Cerebellum (tissue), 4 donors: ENCODE measurements at places on chromosomes 11 and 22. TPM values are rescaled to one million over a fixed set of nuclear protein-coding genes. Genes with fewer than 3 reads are reported as not detected.

DNA sequence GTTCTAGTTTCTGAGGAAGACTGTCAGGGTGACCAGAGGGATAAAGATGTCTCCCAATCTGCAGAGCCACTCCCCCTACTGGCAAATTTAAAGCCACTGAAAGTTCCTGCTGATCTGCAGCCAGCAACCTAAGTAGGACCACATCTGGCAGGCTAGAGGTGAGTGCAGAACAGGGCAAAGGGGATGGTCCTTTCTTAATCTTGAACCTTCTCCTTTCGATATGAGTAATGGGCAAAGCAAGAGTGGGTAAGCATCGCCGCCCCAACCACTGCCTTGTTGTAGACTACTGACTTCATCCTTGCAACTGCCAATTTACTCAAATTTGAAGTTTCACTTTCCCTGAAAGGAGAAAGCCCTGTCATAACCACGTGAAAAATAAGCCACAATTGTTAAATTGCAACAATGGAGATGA, 30.7 kb downstream of the SCUBE2 start:
- DNase-seq: no peak

INSC gene
- total RNA-seq: 0.36 TPM

MRGPRX4 gene
- total RNA-seq: not detected

HBG1 gene
- 510 TPM for total RNA-seq

TMEM191C gene
- total RNA-seq: 5.6 TPM

DNA sequence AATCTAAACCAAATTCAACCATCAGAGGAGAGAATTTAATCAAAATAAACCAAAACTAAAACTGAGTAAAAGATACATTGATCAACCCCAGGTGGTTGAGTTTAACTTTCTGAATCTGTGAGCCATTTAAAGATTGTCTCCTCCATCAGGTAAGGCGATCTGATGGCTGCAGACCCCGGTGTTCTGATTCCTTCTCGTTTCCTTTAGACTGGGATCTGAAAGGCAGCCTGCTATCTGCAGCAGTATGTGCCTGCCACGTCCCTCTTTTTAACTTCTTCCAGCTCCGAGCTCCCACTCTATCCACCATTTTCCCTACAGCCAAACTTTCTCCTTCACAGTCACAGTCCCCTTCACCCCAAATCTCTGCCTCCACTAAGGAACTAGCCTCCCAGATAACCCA, 66.1 kb upstream of the ARHGAP32 start:
- DNase-seq: no peak

DNA sequence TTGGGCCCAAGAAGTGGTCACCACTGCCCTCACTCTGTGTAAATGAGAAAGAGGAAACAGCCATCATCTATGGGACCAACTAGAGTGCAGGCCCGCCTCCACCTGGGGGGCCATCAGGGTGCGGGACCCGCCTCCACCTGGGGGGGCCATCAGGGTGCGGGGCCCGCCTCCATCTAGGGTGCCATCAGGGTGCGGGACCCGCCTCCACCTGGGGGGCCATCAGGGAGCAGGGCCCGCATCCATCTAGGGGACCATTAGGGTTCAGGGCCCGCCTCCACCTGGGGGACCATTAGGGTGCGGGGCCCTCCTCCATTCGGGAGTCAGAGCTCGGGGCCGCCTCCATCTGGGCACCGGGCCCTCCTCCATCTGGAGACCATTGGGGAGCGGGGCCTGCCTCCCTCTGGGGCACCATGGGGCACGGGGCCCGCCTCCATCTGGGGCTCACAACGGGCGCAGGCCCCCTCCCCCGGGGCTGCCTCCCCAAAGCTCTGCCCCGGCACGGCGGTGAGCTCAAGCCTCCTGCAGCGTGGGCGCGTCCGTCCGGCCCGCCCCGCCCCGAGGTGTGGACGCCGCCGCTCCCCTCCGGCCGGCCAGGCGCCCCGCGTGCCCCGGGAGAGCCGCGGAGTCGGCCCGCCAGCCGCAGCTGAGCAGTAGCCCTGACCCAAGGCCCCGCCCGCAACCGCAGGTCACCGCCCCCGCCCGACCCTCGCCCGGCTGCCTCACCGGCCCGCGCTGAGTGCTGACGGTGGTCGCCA, 512 bp downstream of the TOLLIP start:
- DNase-seq: no peak

- DNase-seq: no peak
These were observed 51.6 kb downstream of the MS4A13 start for GRCh38 chr11:60566776-60567175.

DNA sequence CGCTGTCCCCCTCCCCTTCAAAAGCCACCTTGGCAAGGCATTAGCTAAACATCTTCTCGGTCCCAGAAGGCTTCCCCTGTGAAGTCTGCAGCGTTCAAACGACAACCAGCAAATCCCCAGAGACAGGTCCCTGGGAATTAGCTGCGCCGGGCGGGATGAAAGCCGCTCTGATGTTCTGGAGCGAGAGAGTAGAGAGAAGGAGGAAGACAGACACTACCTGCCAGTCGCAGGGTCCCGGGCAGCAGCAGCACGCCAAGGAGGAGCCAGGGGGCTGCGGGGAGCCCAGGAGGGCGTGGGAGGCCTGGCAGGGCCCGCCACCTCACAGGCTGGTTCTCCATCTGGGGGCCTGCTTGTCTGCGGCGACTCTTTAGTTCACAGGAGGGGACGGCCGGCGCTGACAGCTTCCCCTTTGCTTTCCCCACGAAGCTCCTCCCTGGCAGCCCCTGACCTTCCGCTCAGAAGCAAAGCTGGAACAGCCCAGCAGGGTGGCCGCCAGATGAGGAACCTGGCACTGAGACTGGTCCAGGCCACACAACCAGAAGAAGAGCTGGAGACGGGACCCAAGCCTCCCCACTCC, at the start of gene NFAM1:
TSS of gene NFAM1 (minus strand) at position 384 of the 577 bp plus-strand sequence. CDS start at position 338, 46 bp downstream.
- no peak for DNase-seq

HORMAD2 gene
- total RNA-seq: 0.27 TPM

GRCh38 chr11:8705146-8705545, 22.6 kb downstream of the RPL27A start:
- DNase-seq: no peak

RTN3 gene
- total RNA-seq: 192 TPM

ART1 gene
- total RNA-seq: not detected

SMC1B gene
- not detected for total RNA-seq

PRR33 gene
- not detected for total RNA-seq

PC gene
- 14.2 TPM for total RNA-seq

GRCh38 chr11:72026090-72026489, 27.4 kb downstream of the IL18BP start:
- no peak for DNase-seq

DNA sequence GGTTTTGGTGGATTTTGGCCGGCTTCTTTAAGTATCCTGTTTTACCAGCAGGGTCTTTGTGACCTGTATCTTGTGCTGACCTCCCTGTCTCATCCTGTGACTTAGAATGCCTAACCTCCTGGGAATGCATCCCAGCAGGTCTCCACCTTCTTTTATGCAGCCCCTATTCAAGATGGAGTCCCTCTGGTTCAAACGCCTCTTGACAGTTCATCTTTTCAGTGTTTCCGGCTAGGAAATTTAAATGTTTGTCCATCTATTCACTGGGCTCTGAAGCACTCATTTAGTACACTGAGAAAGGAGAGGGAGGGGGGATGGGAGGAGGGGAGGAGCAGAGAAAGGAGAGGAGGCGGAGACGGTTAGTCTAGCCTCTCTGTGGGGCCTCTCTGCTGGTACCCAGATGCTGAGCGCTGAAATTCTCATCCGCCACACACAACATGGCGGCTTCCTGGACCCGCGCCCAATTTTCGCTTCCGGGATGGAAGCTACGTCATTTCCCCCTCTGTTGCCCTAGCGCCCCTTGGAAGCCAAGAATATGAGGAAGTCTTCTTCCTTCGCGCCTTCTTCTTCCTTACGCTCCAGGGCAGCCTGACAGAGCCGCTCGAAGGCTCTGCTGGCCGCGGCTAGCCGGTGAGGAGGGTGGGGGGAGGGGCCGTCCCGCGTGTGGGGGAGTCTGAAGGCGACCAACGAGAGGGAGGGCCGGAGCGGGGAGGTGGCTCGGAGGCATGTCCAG, 69.0 kb upstream of the SYT13 start:
- DNase-seq: peak; percentile 88

FKBP2 gene
- 11.7 TPM for total RNA-seq

GGTLC3 gene
- not detected for total RNA-seq

ABCC8 gene
- total RNA-seq: 29.0 TPM

SSH3 gene
- total RNA-seq: 3.4 TPM

DNA sequence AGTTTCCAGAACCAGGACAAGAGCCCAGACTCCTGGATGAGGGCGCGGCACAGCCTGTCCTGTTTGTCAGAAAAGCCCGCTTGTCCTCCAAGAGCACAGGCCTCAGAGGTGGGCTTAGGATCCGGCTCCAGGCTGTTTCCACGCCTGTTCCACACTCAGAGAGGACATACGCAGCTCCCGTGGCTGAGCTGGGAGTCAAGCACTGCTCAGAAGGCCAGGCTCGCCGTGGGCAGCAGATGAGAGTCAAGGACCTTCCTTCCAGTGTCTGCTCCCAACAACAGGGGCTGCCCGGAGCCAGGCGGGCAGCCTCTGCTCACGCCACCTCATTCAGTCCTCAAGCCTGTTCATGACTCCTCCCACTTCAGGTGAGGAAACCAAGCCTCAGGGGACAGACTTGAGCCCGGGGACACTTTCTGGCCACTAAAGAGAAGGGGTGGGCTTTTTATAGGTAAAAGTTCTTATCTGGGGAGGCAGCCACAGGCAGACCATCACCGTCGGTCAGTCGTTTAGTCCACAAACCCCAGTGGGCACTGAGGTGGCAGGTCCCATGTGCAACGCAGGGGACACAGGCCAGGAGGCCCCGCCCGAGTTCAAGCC, 3.8 kb downstream of the CYB5R3 start:
- peak; percentile 32 for DNase-seq

GRCh38 chr11:84854498-84854880, 772.7 kb downstream of the DLG2 start:
- DNase-seq: no peak

DNA sequence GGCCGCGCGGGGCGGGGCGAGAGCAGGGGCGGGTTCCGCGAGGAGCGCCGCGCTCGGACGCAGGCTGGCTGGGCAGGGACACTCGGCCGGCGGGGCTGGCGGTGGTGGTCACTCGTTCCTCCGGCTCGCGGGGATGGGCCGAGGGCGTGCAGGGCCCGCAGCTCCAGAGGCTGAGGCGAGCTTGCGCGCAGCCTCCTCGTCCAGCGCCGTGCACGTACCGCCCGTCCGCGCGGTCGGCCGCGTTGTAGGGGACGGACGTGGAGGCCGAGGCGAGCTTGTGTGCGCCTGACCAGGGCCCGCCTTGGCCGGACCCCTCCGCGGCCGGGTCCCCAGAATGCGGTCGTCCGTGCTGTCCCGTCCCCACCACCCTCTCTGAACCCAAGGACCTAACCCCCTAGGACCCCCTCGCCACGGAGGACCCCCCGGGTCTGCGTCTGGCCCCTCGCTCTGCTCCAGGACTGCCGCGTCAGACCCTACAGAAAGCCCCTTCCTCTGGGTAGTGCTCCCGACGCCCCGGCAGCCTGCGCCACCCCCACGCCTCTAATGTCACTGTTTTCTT, 569 bp upstream of the YPEL1 start:
- DNase-seq: no peak

- no peak for DNase-seq
These were observed 8.7 kb upstream of the GLYAT start for GRCh38 chr11:58740447-58740846.

- DNase-seq: no peak
These were observed 161.0 kb downstream of the FEZ1 start for GRCh38 chr11:125335106-125335505.

TTC17 gene
- 170 TPM for total RNA-seq

- no peak for DNase-seq
These were observed 101.1 kb upstream of the RTL6 start for GRCh38 chr22:44599084-44599483.

DNA sequence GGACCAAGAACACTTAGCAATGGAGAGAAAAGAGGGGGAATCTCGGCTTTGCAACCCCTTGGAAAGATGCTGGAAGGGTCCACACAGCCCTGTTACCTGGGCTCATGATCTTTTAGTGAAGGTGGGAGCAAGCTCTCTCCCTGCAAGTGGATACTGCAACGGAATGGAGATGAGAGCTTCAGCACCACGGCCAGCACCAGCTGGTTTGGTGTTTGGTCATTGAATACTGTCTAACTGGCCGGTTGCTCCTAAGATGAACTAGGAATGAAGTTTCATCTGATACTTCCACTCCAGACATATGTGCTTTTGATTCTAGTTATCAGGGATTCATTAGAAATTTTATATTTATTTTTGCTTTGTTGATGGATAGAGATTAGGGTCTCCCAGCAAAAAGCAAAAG, 16.3 kb downstream of the HTR3A start:
- no peak for DNase-seq

UBE4A gene
- 46.6 TPM for total RNA-seq

GRAMD4 gene
- total RNA-seq: 36.7 TPM

PDE3B gene
- 29.4 TPM for total RNA-seq

DNA sequence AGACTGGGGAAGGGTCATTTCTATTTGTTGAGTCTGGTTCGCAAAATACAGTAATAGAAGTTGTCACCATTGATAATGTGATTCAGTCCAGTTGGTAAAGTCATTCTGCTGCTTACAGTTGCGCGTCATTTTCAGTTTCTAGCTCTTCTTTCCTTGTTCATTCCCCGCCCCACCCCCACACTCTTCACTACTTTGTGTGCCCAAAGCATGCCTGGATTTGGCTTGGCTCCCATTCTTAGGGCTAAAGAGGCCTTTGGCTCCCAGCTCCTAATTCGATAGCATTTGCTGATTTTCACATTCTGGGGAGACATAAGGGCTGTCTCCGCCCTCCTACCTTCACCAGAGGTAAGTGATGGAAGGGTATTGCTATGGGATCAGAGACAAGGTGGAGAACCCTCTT, 43.0 kb downstream of the CECR2 start:
- DNase-seq: peak; percentile 72

OR4S2 gene
- total RNA-seq: not detected

GRCh38 chr22:37752189-37753087, 55.3 kb upstream of the GCAT start:
- DNase-seq: peak; percentile 67

GRCh38 chr11:30131535-30131934, 99.3 kb upstream of the FSHB start:
- DNase-seq: no peak

DNA sequence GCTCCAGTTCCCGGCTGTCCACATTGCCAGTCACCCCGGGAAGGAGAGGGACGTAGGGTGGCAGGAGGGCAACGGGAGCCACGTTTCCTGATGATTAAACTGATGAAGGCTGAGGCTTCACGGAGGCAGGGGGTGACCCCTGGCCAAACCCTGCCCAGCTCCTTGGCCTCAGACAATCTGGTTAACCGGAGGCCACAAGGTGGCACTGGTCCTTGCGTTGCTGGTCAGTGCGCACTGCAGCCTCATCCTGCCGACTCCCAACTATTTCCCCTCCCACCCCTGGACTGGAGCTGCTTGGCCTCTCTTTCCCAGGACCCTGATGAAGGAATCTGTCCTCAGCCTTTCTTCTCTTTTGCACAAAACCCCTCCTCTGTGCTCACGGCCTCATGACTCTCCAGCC, 75.3 kb downstream of the PDE2A start:
- peak; percentile 31 for DNase-seq
